ENCODE measurements at places on chromosomes 3 and 15.
A peak's percentile ranks its signal among the peaks of the same experiment; 100 is the strongest.

- no peak for DNase-seq
These were observed 103.5 kb downstream of the CBLB start for GRCh38 chr3:105765308-105765639.

GRCh38 chr3:123332124-123332641 is 116.7 kb downstream of the ADCY5 start:
- no peak for DNase-seq

DNA sequence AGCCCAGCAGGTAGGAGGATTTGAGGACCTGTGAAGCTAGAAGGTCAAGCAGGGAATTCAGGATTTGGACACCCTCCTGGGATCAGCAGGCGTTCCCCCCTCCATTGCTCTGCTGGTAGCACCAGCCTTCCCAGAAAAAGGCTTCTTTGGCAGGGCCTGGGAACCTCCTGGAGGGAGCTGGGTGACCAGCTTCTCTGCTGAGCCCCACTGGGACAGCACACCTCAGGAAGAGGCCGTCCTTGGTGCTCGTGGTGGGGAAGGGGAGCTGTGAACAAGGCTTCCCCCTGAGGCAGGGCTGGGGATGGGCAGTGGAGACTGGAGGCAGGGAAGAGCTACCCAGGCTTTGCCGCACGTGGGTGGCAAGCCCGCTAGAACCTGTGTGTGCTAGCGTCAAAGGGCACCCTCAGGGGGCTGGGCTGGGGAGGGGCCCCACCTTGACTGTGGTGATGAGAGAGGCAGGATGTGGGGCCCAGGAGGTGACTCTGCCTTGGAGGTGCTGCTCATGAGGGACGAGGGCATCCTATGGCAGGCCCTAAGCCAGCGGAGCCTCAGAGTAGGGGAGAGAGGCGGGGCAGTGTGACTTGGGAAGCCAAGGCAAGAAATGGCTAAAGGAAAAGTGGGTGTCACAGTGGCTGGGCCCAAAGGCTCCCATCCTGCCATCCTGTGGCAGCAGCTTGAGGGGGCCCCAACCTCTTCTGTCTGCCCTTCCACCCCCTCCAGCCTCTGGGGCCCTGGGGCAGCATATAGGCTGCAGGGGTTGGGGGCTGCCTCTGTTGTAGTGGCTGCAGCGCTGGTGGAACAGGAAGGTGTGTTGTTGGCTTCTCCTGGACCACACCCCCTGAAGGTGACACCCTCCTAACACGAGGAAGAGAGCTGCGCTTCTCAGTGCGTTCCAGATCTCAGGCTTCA is 20.7 kb downstream of the KLF13 start:
- peak; percentile 74 for DNase-seq

GRCh38 chr3:96966181-96966929 is 152.0 kb downstream of the EPHA6 start:
- no peak for DNase-seq

GRCh38 chr15:74311734-74312444 is 55.6 kb downstream of the CYP11A1 start:
- DNase-seq = no peak

DNA sequence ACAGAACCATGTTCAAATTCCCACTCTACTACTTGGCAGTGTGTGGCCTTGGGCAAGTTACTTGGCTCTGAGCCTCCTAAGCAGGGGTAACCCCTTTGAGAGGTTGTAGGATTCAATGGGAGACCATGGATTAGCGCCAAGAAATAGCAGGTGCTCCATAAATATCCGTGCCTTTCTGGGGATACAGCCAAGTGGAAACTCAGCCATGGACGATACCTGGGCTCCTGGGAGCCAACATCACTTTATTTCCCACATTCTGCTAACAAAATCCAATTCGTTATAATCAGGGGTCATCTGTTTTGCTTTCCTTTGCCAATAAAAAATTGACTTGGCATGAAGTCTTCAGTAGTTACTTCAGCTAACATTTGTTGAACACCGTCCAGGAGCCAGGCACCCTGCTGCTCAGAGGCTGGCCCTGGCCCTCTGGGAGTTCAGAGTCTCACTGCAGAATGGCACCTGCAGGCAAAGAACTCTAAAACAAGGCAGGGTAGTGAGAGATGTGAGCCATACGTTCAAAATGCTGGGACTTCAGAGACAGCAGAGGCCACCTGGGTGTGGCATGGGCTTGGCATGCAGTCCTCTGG is 42.3 kb downstream of the ZDHHC19 start:
- no peak for DNase-seq

GRCh38 chr15:50182219-50183013 is 420 bp downstream of the SLC27A2 start:
- DNase-seq = no peak

DNA sequence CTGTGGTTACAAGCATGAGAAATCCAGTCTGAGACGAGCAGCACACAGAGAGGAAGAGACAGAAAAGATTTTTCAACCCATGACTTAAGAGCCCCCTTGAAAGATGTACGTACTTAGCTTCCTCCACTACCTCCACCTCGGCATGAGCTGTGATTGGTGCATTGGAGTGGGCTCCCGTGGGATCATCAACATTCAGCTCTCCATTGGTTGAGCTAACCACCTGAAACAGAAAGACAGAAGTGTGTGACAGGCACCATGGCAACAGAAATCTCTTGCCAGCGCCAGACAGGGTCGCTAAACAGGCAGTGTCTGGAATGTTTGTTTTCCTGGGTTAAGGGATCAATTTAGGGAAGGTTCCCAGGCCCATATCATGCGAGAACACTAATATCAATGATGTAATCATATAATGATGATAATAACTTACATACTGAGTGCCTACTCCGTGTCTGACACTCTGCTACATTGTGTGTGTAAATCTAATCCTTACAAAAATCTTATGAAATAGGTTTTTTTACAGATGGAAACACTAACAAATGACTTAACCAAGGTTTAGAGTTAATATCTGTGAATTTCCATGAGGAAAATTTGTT is 17.5 kb upstream of the PPIB start:
- DNase-seq = no peak

DNA sequence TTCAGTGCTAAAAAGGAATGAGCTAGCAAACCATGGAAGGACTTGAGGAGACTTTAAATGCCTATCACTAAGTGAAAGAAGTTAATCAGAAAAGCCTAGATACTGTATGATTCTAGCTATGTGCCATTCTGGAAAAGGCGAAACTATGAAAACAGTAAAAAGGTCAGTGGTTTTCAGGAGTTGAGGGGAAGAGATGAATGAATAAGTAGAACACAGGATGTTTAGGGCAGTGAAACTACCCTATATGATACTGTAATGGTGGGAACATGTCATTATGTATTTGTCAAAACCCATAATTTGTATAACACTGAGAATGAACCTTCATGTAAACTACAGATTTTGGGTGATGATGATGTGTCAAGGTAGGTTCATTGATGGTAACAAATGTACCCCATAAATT is 9.6 kb upstream of the CD276 start:
- DNase-seq = no peak

DNA sequence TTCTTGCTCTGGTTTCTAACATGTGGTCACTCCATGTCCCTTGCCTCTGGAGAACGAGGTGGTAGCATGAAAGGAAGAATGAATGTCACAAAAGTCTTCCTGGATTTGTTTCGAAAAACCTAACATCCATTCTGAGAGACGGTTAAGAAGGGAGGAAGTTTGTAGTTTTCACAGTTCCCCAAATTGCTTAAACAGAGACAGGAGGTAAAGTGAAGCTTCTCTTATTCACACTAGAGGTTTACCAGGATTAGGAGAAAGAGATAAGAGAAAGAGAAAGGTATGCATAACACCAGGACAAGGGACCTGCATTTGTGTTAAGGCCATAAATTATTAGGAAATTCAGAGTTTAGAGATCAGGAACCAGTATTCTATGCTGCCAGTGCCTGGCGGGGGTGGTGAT is 228.1 kb downstream of the CPNE4 start:
- DNase-seq = no peak

DNA sequence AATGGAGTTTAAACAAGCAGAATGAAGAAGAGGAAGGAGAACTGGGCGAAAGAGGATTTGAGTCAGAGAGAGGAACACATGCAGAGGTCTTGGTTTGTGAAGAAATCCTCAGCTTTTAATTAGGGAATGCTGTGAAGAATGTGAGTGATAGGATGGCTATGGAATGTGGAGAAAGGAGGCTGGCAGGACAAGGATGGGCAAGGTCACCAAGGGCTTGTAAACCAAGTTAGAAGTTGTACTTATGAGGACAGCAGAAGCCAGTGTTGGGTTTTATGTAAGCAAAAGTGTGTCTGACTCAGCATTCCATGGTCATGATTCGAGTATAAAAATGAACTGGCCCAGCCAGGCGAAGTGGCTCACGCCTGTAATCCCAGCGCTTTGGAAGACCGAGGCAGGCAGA is 60.0 kb upstream of the IL12A start:
- no peak for DNase-seq

DNA sequence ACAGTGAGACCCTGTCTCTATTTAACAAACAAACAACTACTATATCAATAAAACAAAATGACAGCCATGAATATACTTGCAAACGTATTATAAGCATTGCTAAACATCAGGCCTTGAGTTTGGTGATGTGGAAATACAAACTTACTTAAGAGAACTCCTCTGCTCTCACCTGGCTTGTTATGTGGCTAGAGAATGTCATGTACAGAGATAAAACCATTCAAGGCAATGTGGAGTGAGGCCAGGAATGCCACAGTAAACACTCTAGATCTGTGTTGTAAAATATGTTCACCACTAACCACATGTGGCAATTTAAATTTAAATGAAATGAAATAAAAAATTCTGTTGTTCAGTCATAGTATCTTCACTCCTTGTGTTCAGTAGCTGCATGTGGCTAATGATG is 22.7 kb upstream of the RARB start:
- no peak for DNase-seq

GRCh38 chr3:141754032-141754431 is 9.2 kb upstream of the GRK7 start:
- no peak for DNase-seq

DNA sequence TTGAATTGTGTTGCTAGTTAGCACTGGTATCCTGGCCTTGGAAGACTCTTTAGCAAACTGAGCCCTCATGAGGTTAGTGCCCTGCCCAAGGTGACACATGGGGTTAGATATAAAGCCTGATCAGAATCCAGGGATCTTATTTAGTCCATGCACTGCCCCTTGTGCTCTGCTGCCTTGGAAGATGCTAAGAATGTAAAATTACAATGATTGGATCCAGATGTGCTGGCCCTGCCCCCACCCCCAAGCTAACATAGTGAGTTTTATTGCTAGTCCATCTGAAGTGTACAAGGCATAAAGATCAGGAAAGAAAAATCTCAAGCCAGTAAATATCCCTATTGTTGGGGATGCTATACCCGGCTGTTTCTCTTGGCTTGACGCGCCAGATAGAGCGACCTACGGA is 248.1 kb upstream of the C2CD4B start:
- no peak for DNase-seq

GRCh38 chr3:46897031-46897430 is 19.5 kb downstream of the PTH1R start:
- no peak for DNase-seq

- no peak for DNase-seq
These were observed 6.4 kb upstream of the FAM174B start for GRCh38 chr15:92661956-92662355.

- DNase-seq = no peak
These were observed 117.5 kb downstream of the APBA2 start for GRCh38 chr15:29003191-29003839.

DNA sequence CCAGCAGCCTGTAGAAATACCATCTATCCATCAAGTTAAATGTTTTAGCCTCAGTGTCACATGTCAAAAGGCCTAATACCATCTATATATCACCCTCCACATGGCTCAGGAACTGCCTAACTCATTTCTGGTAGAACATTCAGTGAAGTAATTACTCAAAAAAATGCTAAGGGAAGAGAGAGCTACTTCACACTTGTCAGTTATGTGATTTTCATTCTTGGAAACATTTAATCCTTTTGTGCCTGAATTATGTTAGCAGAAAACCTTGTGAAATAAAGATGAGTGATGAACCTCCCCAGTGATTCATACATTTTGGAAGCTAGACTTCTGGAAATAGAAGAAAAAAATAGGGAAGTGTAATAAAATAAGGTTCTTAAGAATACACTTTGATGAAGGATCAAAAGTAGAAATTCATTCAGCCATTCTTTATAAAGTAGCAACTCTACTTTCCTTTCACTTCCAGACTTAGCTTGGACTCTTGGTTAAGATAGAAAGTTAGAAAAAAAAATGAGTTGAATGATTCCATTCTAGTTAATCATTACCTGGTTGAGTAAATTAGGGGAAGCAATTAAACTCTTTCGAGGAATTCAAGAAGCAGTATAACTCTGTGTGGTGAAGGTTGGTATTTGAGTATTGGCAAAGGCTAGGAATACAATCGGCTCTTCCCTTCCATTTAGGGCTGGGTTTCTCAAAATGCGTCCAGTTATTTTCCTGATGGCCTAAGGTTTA is 3.6 kb downstream of the OTOL1 start:
- DNase-seq = no peak

DNA sequence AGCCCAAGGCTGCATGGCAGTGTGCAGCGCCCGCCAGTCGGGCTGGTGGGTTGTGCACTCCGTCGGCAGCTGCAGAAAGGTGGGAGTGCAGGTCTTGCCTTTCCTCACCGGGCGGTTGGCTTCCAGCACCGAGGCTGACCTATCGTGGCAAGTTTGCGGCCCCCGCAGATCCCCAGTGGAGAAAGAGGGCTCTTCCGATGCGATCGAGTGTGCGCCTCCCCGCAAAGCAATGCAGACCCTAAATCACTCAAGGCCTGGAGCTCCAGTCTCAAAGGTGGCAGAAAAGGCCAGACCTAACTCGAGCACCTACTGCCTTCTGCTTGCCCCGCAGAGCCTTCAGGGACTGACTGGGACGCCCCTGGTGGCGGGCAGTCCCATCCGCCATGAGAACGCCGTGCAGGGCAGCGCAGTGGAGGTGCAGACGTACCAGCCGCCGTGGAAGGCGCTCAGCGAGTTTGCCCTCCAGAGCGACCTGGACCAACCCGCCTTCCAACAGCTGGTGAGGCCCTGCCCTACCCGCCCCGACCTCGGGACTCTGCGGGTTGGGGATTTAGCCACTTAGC is 4.3 kb downstream of the ISL2 start:
- DNase-seq = no peak

GRCh38 chr3:115660646-115661337 is 37.5 kb downstream of the GAP43 start:
- DNase-seq = no peak
